ENCODE measurements at places on chromosomes 6 and 20.

DNA sequence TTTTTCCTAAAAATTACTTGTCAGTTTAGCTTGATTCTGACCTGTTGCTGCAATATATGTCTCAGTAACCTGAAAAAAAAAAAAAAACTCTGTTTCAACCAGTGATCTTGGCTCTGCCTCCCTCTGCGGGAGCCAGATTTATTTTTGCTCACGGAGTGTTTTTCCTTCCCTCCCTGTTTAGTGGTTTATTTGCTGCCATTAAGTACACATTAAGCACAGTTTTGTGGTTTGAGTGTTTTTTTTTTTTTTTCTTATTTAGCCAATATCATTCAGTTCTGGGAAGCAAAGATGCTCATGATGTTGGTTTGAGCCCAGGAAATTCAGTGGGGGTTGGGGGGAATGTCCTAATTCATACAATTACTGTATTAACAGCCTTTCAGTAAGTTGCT lies 110.1 kb upstream of the GPR6 start:
- DNase-seq = no peak

DNA sequence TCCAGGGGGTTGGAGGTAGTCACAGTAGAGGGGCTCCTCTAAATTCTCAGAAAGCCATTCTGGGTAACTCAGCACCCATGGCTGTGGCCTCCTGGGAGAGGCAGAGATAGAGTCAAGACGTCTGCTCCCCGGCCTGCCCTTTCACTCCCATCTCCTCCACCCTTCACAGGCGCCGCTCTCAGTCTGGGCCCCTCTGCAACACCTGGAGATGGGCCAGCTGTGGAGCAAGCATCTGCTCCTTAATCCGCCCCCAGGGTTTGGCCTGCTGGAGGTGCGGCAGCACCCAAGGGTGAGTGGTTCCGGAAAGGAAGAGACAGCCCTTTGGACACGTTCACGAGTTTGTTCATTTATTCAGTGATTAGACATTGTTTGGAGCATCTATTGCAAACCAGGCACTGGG lies 271.3 kb downstream of the BMP7 start:
- no peak for DNase-seq

DNA sequence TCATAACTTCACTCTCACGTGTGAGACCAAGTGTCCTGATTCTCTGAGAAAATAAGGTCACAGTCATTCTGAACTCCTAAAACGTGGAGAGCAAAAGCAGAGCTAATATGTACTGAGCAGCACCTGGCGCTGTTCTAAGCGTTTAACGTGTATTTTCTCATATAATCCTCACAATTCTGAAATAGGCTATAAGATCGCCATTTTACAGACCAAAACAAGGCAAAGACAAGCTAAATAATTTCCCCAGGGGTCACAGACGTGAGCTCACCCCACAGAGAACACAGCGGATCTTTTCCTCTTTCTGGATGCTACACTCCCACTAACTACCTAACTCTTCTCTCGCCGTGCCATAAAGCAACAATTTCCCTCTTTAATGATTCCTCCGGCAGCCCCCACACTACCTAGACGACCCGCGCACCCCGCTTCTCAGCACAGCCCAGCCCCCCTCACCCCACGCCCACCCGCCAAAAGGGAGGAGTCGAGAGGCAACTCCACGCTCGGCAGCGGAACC lies 636 bp downstream of the SUPT3H start:
- no peak for DNase-seq

GRCh38 chr20:46305331-46305972 lies 2.8 kb downstream of the CDH22 start:
- no peak for DNase-seq

GRCh38 chr20:51353491-51353890 lies 189.0 kb downstream of the NFATC2 start:
- DNase-seq = no peak

DNA sequence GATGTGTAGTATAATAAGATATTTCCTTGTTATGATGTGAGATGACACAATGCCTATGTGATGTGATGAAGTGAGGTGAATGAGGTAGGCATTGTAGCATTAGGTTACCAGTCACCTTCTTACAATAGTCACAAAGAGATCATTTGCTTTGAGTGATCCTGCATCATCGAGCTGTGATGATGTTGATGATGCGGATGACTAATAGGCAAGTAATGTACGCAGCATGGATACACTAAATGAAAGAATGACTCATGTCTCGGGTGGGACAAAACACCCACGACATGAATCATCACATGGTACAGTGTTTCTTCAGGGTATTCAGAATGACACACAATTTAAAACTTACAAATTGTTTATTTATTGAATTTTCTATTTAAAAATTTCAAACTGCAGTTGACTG lies 806.3 kb upstream of the GJE1 start:
- no peak for DNase-seq
